ENCODE measurements at places on chromosomes 16 and 17.

- DNase-seq: no peak
Observed at GRCh38 chr17:32277284-32277683, 11.7 kb downstream of the RHBDL3 start.

- DNase-seq: no peak
Observed at GRCh38 chr17:81707725-81708646, 4.1 kb upstream of the SLC25A10 start.

GRCh38 chr17:9271989-9272388, 250.7 kb downstream of the NTN1 start:
- no peak for DNase-seq

DNA sequence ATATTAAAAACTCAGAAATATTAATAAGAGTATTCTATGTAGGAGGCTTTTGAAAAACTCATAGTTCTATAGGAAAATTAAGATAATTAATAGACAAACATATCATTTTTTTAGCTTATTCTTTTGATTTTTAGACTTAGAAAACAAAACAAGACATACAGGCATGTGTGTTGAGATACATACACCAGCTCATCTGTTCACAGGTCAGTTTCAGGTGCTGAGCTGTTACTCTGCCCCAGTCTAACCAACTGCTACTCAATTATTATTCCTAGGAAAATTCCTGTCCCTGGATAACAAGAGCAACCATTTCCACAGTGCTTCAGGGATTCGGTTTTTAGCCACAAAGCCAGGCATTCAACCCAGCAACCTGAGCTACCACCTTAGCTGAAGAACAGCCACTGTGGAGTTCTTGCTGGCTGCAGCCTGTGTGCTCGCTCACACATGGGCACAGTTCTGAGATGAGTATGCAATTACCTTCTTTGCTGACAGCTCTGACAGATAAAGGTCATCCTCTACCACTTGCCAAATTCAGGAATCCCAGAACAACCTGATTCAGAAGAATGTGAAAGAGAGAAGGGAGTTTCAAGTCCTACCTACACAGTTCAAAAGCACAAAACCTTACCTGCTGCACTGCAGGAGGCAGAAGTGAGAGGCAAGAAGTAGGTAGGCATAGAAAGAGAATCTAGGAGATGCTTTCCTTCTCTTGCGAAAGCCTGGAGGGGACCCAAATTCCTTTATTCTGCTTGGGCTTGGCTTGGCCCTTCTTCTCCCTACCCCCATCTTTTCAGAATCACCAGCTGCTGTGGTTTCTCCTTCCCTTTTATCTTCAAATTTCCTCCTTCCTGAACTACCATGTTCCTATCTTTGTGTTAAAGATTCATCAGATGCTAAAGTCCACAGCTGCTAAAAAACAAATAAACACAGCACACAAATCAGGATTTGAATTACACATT, 62.7 kb downstream of the TEX2 start:
- DNase-seq: no peak

DNA sequence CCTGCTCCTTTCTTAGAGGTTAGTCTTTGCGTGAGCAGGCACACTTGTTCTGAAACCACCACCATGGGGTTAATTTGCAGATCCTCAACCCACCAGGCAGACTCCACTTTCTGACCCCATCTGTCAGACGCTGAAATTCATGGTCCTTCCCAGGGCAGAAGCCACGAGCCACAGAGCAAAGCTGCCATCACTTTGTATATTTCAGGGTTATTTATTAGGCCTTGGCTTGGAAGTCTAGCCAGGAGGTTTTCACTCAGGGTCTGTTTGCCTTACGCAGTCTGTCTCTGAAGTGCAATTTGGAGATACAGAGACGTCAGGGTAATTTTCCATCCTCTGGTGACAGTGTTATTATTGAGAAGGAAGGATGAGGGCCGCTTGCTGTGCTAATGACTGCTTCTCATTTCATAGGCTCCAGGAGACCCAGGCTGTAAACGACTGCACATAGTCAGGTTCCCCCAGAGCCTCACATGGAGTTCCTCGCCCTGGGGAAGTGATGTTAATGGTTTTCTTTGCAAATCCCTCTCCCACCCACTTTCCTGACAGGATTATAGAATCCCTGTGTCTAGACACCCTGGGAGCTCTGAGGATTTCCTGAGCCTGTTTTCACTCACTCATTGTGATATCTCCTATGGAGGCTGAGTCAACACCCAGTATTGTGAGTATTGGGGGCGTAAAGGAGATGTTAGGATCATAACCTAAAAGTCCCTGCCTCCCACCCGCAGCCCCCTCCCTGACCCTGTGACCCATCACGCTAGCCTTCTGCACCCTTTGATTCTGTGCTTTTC, 269.0 kb downstream of the ABCC12 start:
- DNase-seq: no peak

DNA sequence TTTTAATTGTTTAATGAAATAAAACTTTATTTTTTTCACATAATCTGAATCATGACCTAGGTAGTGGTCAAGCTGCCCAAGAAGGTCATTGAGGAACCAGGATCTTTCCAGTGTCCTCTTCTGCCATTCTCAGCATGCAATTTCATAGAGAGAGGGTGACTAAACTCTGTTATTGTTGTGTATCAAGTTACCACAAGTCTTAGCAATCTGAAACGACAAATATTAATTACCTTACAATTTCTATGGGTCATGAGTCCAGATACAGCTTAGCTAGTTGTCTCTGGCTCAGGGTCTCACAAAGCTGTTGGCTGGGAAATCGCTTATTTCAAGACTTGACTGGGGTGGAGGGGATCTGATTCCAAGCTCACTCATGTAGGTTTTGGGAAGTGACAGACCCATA, 37.6 kb downstream of the FTO start:
- DNase-seq: no peak

DNA sequence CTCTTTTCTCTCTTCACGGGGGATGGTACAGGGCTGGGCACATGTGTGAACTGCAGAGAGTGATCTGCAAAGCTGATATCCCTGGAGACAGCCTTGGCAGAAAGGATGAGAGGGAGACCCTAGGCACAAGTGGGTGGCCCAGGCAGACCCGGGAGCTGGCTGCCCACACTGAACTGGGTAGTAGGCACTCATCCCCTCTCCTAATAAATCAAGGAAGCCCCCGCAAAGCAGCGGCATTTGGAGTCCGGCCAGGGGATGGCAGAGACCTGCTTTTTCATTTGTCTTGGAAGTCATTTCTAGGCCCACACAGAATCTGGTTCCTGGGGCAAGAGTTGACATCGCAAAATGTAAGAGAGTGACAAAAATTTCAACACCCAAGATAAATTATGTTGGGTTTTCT, 3.0 kb upstream of the TFAP4 start:
- DNase-seq: peak; percentile 40

DNA sequence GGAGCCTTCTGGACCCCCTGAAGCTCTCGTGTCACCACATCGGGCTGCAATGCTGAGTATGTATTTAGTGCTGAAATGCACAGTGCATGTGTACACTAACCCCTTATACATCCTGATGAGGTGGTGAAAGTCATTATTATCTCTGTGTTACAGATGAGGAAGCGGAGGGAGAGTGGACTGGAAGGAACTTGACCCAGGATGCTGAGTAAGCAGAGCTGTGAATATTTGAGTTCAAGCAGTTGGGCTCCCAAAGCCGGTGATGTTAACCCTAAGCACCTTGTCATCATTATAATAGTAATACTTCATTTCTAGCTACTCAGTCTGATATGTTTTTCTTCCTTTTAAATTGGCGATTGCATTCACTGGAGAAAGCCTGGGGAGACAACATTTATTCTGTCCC, 25.9 kb upstream of the NKD1 start:
- DNase-seq: no peak

- DNase-seq: no peak
Observed at GRCh38 chr17:49498029-49498615, 3.0 kb downstream of the NGFR start.

- DNase-seq: no peak
Observed at GRCh38 chr17:40190197-40191021, 13.1 kb downstream of the RAPGEFL1 start.

- DNase-seq: no peak
Observed at GRCh38 chr17:36459601-36460000, 26.9 kb upstream of the ZNHIT3 start.

GRCh38 chr16:59880611-59881010, 1146.5 kb upstream of the GOT2 start:
- DNase-seq: no peak

GRCh38 chr16:491220-491919, 36.1 kb upstream of the CAPN15 start:
- DNase-seq: no peak

DNA sequence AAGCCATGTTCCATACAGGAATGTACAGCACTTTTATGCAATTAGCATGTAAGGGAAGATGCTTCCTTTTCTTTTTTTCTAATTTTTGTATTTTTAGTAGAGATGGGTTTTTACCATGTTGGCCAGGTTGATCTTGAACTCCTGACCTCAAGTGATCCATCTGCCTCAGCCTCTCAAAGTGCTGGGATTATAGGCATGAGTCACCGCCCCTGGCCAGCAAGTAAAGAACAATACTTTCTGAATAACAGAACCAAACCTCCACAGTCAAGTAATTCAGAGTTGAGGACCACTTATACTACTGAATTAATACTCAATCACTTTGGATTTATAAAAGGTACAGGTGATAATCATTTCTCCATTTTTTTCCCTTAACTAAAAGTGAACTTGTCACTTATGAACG, 13.0 kb downstream of the C16orf87 start:
- no peak for DNase-seq

GRCh38 chr17:5892921-5893675, 177.1 kb upstream of the WSCD1 start:
- DNase-seq: no peak

DNA sequence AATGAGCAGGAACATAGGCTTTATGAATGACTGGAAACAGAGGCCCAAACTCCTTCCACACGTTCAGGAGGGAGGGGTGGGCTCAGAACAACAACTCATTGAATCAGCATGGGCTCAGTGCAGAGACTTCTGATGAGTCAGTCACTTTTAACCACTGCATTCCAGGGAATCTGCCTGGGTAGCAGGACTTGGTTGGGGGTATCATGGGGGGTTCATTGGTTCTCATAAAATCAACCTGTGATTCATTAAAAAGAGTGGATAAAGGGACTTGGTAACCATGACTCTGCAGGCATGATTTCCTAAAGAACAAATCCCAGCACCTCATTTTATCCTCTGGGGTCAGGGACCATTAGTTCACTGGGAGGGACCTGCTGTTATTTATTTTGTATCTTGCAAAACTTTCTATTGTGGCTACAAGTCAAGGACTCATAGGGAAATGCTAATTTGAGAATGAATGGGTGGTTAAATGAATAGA, 13.8 kb downstream of the ITGB3 start:
- DNase-seq: no peak

- DNase-seq: no peak
Observed at GRCh38 chr17:34154961-34155730, 99.9 kb upstream of the CCL2 start.

DNA sequence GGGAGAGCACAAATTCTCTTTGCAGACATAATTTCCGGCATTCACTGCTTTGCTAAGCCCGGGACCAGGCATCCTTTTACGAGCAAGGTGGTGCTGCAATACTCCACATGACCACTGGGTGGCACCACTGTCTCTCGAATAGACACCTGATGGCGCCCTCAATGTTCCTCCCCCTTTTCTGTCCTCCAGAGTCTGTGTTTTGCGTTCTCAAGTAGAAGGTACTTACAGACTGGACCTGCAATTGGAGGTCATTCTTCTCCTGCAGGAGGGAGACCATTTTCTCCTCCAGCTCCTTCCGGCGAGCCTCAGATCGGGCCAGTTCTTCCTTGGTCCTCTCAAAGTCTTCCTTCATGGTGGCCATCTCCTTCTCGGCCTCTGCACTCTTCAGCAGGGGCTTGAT, 45.2 kb downstream of the MYH13 start:
- peak; percentile 83 for DNase-seq

DNA sequence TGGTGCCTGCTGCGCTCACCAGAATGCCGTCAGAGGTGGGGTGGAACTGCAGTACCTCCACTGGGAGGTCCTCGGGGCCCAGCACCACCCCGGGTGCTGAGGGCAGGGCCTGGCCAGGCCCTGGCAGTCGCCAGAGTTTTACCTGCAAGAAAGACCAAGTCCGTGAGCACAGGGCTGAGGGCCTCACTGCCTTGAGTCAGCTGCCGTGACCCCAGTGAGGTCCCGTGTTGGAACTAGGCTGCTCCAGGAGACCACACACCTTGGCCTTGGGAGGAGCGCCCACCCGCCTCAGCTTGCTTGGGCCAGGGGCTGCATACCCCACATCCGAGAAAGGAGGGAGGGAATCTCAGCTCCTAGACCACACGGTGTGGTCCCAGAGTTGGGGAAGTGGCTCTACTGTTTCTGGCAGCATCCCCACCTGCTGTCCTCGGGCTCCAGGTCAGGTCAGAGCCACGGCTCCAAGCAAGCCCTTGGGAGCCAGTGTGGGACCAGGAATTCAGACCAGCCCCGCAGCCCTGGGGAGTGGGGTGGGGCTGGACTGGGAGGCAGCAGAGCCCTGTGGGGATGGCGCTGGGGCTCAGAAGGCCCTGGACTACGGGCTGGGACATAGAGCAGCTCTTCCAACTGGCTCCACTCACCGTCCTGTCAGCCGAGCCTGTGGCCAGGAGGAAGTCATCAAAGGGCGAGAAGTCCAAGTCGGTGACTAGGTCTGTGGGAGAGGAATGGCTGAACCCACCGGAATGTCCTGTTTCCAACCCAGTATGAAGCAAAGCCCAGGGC, 8.7 kb downstream of the CORO7 start:
- DNase-seq: peak; percentile 64

GRCh38 chr17:79803997-79804855, 7.3 kb upstream of the CBX8 start:
- DNase-seq: no peak

Measured in left ventricle myocardium superior (tissue), 1 donor.